ENCODE measurements at places on chromosomes 6 and 20. TPM values are rescaled to one million over a fixed set of nuclear protein-coding genes. Genes with fewer than 3 reads are reported as not detected.

DNA sequence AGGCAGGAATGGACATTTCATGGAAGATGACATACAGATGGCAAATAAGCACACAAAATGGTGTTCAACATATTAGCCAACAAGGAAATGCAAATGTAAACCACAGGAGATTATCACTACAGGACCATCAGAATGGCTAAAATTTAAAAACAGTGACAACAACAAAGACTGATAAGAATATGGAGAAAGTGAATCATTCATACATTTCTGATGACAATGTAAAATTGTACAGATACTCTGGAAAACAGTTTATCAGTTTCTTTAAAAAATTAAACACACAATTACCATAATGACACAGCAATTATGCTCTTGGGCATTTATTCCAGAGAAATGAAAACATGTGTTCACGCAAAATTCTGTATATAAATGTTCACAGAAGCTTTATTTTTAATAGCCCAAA, 105.8 kb upstream of the RUNX2 start:
- no peak for DNase-seq

SDHAF4 gene
- 12.5 TPM for total RNA-seq

GRCh38 chr20:59598625-59599310, 5.6 kb upstream of the PHACTR3 start:
- DNase-seq, result peak; percentile 40

TBXT gene
- total RNA-seq, result not detected

- DNase-seq, result peak; percentile 61
Measured at GRCh38 chr6:55617272-55617671, 38.3 kb upstream of the HMGCLL1 start.

GRCh38 chr20:24487240-24487639, 17.8 kb downstream of the SYNDIG1 start:
- no peak for DNase-seq

DNA sequence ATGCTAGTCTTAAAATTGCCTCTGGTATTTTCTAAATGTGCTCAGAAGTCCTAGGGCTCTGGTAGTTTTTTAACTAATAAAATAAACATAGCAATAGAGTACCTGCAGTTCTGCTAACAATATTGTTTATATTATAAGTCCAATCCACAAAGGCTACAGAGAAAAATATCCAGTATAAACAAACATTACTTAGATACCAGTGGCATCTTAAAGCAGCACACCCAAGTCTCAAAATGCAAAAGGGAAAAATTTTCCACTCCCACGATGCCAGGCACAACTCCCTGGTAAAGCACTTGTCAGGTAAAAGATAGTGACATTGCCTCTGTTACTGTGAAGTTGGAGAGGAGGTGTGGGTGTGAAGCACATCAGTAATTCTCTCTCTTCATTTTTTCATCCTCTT, 123.3 kb downstream of the OGFRL1 start:
- peak; percentile 65 for DNase-seq

MUC22 gene
- total RNA-seq, result not detected

DNA sequence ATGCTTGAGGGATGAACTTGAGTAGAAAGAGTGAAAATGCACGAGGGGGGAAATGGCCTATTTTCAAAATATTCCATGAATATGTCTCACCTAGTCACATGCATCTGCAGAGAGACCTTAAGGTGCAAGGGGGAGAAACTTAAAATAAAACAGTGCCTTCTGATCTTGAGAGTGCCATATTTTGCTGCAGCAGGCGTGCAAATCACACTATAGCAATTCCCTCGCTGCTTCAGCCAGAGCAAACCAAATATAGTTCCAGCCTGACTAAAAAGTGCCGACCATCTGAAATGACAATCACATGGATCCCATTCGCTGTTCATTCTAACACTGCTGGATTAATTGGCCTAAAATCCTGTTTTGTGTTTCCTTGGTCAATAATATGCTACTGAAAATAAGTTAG, 26.3 kb downstream of the KIAA0319 start:
- no peak for DNase-seq

- no peak for DNase-seq
Measured at GRCh38 chr20:51994751-51995417, 192.6 kb upstream of the SALL4 start.

- no peak for DNase-seq
Measured at GRCh38 chr20:15814360-15814759, 758.9 kb downstream of the KIF16B start.

CASS4 gene
- 0.15 TPM for total RNA-seq

GRCh38 chr6:123150076-123150475, 154.0 kb downstream of the CLVS2 start:
- no peak for DNase-seq

DNA sequence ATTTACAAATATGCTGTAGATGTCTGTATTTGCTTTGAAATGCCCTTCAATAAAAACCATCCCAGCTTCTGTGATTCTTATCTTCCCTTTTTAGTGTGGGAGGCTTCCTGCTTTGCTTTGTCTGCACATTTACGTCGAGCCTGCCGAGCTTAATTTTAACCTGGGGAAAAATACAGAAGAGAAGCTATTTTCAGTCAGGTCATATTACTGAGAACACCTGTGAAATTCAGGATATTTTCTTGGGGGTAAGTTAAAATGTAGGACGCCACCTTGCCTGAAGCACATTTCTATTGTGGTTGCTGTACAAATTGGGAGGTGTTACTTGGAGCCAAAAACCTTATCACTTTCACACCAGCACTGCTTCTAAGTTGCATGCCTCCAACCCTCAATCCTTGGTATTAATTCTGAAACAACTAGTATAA, 43.6 kb upstream of the FUCA2 start:
- no peak for DNase-seq

- DNase-seq, result no peak
Measured at GRCh38 chr20:57043669-57044268, 222.7 kb downstream of the BMP7 start.

DNA sequence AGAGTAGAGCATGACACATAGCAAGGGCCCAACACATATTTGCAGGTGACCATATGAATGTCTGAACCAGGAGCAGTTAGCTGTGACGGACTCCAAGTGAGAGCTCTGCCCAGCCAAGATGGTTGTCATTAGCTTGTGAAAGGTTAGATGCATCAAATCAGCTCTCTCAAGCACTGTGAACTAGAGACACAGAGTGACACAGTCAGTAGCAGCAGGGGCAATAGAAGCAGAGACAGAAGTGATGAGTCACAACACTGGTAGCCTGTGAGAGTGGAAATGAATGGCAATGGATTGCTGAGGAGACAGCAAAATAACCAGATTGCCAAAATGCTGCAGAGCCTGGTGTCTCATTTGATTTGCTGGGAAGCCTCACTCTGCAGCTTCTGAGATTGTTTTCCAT, 558.9 kb downstream of the PKHD1 start:
- peak; percentile 42 for DNase-seq

DNA sequence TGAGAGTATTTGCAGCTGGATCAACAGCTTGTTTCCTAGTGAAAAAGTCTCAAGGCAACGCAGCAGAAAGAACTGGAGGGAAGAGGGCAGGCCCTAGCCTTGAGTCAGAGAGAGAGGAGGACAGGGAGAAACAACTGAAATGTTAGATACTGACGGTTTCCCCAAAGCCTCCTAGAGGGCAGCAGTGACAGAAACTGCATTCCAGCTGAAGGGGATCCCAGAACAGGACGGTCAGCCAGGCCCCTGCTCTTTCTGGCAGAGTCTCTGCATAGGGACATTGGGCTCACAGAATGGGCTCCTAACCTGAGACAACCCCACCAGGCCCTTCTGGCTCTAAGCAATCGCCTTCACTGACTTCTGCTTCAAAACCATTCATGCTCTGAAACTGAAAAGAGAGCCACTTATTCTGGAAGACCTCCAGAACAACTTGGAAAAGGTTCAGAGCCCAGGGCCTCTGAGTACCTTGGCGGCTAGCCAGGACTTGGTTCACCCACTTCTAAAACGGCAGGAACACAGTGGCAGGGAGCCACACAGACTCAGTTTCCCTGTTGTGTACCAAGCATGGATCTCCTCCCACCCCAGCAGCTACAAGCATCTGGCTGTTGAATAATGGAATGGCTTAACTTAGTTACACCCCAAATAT, 72.9 kb downstream of the PSMB1 start:
- DNase-seq, result no peak

DNA sequence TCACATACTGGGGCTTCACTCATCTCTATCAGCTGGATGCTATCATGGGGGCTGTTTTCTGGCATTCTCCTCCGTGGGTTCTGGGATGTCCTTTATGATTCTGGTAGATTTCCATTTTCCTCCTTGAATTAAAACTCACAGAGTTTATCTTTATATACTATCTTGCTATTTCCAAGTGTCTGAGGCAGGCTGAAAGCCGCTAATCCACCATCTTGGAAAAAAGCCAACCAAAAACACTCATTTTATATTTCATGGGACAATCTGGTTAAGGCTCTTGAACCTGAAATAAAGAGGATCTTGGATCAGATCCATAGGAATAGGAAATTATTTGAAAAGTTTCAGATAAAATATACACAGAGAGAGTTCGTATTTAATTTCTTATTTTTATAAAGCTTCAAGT, 86.0 kb downstream of the AFG1L start:
- DNase-seq, result no peak

FNDC11 gene
- total RNA-seq, result not detected

OLIG3 gene
- not detected for total RNA-seq

DNA sequence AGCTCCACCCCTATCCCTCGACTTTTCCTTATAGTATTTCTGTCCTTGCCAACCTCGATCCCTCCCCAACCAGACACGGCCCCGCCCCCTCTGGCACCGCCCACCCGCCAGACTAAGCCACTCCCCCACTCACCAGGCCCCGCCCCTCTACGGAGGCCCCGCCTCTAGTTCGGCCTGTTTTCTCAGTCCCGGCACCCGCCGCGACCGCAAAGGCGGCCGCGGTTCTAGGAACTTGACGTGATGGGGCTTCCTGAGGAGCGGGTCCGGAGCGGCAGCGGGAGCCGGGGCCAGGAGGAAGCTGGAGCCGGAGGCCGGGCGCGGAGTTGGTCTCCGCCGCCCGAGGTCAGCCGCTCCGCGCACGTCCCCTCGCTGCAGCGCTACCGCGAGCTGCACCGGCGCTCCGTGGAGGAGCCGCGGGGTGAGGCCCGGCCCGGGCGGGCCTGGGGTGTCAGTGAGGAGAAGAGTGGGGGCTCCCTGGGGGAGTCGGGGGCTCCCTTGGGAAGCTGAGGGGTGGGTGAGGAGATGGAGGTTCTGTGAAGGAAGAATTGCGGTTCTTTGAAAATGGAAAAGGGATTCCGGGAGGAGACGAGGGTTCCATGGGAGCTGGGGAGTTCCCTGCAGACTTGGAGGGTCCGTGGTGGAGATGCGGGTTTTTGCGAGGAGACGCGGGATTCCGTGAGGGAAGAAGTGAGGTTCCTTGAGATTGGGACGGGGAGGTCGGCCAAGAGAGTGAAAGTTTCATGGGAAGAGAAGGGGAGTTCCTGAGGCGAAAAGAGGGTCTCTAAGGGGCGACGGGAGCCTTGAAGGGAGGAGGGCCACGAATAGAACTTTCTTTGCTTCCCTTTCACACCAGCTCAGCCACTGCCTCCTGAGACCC, at the start of gene ACSS2:
TSS of gene ACSS2 (plus strand) at position 207 of the 877 bp plus-strand sequence. CDS start at position 241, 34 bp downstream.
- DNase-seq, result no peak

DNA sequence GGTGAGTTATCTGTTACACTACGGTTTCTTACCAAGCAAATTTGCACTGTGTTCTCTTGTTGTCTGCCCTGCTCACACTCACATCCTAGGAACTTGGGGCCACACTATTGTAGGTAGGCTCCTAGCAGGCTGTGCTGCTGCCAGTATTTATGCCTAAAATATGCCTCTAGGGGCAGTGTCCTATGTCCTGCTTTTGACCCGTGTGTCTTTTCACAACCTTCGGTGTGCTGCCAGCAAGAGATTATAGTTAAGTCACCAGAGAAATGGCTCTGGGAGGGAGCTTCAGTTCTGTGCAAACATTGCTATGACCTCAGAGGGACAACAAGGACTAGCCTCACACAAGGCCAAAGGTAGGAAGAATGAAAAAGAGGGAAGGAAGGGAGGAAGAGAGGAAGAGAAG, 8.9 kb upstream of the TAAR5 start:
- peak; percentile 28 for DNase-seq

BCL2L1 gene
- 108 TPM for total RNA-seq

DNA sequence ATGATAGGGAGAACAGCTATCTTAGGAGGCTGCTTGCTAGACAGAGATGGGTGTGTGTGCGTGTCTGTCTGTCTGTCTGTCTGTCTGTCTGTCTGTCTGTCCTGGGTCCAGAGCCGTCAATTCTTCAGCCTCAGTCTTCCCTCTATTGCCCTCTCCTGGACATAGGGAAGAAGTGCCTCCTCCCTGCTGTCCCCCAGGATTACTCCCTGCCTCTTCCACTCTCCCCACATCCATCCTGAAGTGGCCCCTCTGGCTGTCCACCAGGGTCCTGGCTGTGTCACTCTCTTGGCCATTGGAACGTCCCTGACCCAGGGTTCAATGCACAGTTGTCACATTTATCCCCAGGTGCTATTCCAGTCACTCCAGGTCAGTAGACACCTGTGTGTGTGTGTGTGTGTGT, 10.2 kb downstream of the TREML2 start:
- no peak for DNase-seq

DNA sequence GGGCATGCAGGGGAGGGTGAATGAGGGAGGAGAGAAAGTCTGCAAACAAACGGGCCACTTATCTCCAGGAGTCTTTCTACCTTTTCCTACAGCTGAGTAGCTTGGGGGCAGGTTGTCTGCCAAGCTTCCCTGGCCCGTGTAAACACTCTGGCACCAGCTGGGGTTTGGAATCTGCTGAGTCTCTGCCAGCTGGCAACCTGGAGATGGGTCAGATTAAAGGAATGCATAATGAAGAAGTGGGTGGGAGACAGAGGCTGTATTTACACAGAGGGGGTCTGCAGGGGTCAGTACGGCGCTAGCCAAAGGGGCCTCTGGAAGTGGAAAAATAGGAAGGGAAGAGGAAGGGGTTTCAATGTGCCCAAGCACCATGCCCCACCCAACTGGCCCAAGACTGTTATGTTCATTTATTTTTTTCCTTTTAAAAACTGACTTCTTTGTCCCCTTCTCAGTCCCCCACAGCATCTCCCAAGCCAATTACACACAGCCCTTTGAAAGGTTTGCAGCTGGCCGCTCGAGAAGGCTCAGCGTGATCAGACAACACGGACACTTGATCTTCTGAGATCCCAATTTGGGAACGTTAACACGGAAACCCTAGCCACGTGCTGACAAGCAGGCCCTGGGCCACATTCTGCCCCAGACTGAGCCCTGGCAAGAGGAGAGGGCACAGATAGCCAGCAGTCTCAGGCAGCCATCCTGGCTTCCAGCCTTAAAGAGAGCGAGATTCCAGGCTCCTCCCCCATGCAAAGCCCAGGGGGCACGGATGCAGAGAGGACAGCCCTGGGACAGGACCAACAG, 25.2 kb downstream of the TRAM2 start:
- DNase-seq, result peak; percentile 99

Data from M059J (cell line).